ENCODE measurements at places on chromosomes 7 and 10. TPM values are rescaled to one million over a fixed set of nuclear protein-coding genes. Genes with fewer than 3 reads are reported as not detected.

DNA sequence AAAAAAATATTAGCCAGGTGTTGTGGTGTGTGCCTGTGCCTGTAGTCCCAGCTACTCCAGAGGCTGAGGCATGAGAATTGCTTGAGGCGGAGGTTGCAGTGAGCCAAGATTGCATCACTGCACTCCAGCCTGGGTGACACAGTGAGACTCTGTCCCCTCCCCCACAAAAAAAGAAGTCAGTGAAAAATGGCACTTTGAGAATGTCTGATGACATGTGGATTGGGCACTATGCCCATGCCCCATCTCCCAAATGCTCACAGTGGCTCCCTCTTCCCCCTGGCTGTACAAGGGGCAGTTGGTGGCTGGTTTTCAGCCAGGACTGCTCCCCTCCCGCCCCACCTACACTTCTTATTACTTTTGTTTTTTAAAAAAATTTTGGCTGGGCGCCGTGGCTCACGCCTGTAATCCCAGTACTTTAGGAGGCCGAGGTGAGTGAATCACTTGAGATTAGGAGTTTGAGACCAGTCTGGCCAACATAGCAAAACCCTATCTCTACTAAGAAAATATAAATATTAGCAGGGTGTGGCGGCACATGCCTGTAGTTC lies 26.1 kb downstream of the IL15RA start:
- no peak for DNase-seq

Gene PLCE1
- total RNA-seq, result 8.6 TPM

GRCh38 chr7:94406696-94407095 lies 12.0 kb downstream of the COL1A2 start:
- no peak for DNase-seq

Gene AMZ1
- total RNA-seq, result 0.30 TPM

Gene ZNF92
- 10.9 TPM for total RNA-seq

All from skin of body (tissue), 3 donors.